ENCODE measurements at places on chromosomes 2 and 18.

GRCh38 chr18:58247363-58247834, 203.4 kb downstream of the NEDD4L start:
- DNase-seq = no peak

GRCh38 chr18:35050705-35051195, 9.5 kb downstream of the MAPRE2 start:
- DNase-seq = no peak

DNA sequence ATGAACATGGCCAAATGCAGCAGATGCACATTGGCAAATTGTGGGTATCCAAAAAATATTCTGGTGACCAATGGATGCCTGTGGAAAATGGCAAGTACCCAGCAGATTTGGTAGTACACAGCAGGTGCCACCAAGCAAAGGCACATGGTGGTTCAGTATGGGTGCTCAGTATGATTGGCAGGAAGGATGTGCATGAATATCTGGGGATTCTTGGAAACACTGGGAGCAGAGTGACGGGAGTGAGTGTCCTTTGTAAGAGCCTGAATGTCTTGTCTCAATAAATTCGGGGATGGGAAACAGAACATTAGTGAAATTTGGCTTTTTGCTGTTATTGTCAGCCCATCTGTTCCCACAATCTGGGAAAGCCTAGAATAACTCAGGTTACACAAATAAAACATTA, 36.8 kb upstream of the ACADL start:
- DNase-seq = no peak

DNA sequence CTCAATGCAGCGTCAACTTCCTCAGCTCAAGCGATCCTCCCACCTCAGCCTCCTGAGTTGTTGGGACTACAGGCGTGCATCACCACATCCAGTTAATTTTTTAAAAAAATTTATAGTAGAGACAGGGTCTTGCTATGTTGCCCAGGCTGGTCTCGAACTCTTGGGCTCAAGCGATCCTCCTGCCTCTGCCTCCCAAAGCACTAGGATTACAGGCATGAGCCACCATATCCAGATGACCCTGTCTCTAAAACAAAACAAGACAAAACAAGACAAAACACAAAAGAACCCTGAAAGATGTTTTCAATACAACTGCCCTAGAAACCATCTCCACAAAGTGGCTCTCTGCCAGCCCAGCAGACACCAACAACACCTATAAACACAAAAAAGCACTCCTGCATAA, 31.4 kb downstream of the ANKRD29 start:
- no peak for DNase-seq

DNA sequence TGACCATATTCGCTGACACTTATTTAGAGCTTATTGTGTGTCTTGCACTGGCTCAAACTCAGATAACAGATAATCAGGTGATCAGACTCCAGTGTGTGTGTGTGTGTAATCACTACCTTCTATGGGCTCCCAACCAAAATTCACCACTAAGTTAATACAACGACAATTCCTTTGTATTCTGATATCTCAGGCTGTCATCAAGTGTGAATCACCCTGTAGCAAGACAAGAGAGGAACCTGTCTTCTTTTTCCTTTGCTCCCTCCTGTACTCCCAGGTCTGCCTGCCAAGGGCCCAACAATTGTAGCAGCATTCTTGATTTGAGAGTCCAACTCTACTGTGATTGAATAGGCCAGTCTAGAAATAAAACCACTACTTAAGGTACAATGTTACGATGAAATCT, 25.8 kb downstream of the ITGB6 start:
- DNase-seq = no peak

- no peak for DNase-seq
Observed at GRCh38 chr2:210000464-210001324, 1.7 kb upstream of the RPE start.

DNA sequence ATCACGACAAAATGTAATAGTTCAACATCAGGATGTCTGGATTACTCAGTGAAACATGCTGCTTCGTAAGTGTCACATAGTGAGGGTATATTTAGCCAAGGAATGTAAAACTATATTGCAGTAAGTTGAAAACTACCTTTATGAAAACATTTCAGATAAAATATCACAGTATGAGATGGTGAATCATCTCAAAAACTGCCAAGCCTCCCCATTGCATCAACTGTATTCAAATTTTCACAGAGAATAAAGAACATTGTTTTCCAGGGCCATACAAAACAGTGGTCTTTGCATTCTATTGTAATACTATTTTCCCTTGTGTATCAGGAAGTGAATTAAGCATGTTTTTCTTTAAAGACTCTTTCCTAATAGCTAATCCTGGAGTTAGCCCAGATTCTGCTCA, 47.6 kb upstream of the MSTN start:
- no peak for DNase-seq

DNA sequence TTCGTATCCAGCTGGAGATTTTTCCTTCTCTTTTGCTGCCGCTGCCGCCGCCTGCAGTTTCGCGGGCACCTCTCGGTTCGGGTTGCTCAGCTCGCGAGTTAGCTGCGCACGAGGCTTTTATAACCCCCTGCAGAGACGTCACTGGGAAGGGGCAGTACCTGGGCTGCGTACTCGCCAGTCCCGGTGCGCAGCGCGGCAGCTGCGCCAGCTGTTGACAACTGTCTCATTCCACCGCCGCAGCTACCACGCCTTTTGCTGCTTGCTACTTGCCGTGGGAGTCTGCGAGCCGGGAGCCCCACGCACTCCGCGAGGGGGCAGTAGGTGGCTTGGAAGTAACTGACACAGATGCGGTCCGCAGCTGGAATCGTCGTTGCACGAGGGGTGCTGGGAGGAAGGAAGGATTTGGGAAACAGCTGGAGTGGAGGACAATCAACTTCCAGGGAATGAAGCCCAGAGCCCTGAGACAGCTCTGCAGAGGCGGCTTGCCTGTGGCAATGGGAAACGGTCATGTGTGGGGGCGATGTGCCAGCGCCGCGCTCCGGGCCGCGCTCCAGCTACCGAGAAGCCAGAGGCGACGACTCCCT, at the start of gene TACR1:
Gene TACR1 (minus strand): TSS at position 93 of the 584 bp plus-strand sequence. CDS start 586 bp downstream, outside the sequence.
- DNase-seq = peak; percentile 55

- DNase-seq = no peak
Observed at GRCh38 chr18:24876266-24876665, 415.8 kb downstream of the HRH4 start.

DNA sequence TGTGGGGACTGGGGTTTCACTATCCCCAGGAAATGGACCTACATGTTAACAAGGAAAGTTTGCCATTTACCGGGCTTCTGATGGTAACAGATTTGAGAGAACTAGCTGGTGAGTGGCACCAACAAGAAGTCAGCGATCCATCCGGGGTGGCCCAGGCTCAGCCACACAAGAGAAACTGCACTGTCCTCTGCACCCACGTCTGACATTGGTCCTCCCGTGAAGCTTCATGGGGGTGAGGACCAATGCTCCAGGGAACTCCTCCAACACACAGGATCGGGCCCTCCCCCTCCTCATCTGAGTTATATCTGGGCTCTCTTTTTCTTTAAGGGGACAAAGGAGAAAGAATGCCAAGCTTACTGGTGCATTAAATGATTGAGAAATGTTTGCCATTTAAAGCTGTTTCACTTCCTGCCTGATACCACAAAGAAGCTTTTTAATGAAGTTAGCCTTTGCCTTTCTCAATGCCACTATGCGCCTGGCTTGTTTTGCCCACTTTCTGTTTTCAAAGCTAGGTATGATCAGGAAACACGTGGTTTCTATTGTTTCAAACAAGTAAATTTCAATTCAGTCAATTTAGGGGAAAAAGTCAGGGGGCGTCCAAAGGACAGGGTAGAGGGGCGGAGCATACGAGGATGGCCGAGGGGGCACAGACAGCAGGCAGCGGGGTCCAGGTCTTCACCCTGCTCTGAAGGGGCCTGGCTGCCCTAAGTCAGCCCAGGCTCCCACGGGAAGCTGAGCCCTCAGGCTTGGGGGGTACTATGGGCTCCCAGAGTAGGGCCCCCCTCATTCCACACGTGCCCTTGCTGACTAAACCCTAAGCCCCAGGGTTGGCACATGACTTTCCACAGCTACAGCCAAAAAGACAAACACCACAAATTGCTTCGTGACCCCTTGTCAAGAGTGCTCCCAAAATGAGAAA, 204.0 kb upstream of the ID2 start:
- DNase-seq = peak; percentile 34

DNA sequence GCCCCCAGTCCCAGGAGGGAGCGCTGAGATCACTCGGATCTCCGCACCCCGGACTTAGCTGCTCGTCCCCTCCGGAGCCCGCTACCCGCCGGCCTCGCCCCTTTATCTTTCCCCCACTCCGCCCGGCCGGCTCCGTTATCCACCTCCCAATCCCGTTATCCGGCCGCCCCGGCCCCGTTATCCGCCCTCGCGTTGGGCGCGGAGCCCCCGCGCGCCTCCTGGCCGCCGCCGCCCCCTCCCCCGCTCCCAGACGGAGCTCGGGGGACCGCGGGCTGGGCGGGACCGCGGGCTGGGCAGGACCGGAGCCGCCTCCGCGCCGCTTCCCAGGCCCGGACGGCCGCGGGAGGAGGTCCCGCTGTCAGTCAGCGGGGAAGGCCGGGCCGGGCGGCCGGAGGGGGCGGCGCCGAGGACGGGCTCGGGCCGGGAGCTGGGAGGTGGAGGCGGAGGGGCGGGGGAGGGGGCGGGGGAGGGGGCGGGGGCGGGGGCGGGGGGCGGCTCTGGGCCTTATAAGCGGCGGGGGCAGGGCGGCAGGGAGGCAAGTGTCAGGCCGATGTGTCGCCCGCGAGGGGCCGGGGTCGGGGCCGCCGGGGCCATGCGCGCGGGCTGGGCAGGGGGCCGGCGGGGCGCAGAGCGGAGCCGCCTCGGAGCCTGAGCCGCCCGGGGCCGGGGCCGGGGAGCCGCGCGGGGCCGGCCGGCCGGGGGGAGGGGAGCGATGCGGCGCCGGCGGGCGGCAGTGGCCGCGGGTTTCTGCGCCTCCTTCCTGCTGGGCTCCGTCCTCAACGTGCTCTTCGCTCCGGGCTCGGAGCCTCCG, at the start of gene PKDCC:
Gene PKDCC (plus strand): TSS at position 534 of the 811 bp plus-strand sequence. CDS start 179 bp downstream, at position 713.
- peak; percentile 31 for DNase-seq

DNA sequence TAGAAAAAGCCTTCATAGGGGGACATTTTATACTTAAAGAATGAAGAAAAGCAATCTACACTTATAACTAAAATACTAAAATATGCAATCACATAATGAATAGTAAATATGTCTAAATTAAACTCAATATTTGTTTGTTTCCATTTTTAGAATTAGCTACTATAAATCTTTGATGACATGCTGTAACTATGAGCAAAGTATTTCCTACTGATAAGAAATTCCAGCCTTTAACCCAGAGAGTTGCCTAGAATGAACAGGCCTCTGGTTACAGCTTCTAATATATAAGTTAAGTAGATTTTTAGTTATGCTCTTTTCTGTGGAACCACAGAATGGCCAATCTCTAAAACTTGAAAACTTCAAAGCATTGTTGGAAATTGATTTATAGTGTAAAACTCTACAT, 1465.6 kb upstream of the ZEB2 start:
- DNase-seq = no peak

DNA sequence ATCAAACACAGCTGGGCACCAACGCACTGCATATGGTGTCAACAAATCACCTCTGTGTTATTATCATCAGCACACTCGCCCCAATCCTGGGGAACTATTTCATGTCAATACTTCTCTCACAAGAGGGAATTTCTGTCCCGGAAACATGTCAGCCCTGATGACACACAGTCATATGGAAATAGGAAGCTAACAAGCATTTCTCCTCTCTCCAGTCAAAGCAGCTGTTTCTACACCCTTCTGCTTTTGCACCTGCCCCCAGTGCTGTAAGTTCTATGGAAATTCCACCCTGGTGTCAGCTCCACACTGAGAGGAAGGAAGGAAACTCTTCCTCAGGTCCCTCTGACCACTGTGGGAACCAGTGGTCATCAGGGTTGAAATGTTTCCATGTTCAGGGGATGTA, 447.6 kb upstream of the ID2 start:
- DNase-seq = no peak

DNA sequence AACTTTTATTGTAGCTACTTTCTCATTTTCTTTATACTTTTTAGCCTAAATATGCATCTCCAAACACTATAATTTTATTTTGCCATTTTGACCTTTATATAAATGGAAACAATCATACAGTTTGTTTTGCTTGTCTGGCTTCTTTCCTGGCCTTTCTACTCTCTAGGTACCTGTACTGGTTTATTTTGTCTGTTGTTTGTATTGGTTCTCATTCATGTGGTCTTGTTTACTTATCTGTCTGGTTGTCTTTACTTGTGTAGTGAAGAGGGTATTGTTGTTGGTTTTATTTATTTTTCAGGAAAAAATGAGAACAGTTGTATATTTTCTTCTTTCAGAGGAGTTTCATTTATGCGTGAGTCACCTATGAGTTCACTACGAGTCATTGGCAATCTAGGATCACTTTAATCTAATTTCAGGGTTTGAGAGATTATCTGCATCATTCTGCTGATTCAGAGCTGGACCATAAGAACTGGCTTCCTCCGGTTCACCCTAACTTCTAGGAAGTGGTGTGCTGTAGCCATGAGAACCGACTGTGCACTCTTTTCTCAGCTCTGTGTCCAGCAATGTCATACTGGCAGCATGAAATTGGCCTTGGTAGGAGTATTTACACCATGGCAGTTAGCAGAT, 33.1 kb upstream of the HDAC4 start:
- DNase-seq = no peak

DNA sequence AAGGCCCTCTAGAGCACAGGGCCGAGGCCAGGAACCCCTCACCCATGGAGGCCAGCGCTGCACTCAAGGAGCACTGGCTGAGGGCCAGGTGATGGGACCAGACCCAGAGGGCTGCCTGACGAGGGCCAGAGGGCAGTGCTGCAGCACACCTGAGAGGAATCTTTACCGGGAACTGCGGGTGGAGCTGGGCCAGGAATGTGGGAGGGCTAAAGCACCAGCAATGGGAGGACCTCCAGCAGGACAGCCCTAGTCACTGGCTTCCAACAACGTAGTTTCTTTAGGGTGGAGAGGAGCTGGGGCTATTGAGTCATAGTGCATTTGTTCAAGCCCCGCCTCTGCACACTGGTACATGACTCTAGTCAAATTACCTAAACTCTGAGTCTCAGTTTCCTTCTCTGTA, 143.4 kb downstream of the TMEM17 start:
- DNase-seq = no peak

DNA sequence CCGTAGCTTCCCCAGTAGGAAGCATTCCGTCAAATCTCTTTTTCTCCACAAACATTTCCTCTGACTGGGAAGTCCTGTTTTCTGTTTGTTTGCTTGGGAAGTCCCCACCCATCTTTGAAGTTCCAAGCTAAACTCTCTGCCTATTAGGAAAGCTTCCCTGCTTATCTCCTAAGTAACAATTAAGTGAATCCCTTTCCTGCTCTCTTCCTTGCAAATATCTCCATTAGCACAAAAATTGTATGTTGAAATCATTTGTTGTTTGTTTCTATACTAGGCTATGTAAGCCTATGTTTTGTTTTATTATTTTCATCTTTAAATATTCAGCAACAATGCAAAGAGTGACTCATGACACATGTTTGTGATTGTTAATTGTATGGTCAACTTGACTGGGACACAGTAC, 812.6 kb upstream of the LRATD1 start:
- DNase-seq = no peak

GRCh38 chr2:84271977-84272376, 187.1 kb downstream of the SUCLG1 start:
- no peak for DNase-seq

DNA sequence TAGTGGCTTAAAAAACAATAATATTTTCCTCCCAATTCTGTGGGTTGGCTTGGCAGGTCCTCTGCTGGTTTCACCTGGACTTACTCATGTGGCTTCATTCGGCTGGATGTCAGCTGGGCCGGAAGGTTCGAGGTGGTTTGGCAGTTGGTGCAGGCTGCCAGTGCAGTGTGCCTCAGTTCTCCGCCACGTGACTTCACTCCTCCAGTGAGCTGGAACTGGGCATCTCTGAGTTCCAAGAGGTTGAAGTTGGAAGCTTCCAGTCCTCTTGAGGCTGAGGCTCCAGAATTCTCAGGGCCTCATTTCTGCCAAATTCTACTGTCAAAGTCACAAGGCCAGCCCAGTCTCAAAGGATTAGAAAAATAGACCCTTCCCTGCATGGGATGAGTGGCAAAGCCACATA, 83.4 kb upstream of the B3GNT7 start:
- no peak for DNase-seq
